ENCODE measurements at places on chromosomes 16 and 17.

- peaks cover 77% of the 10 kb centered on the region for H3K36me3 ChIP-seq
- no peak overlapping the region for H3K27ac ChIP-seq
- peaks cover 63% of the 10 kb centered on the region for H3K4me1 ChIP-seq
- H3K27me3 ChIP-seq = no peaks in the 10 kb centered on the region
- no peak overlapping the region for H3K4me3 ChIP-seq
These were observed 34.5 kb downstream of the LITAFD start for GRCh38 chr16:8916541-8917225.

DNA sequence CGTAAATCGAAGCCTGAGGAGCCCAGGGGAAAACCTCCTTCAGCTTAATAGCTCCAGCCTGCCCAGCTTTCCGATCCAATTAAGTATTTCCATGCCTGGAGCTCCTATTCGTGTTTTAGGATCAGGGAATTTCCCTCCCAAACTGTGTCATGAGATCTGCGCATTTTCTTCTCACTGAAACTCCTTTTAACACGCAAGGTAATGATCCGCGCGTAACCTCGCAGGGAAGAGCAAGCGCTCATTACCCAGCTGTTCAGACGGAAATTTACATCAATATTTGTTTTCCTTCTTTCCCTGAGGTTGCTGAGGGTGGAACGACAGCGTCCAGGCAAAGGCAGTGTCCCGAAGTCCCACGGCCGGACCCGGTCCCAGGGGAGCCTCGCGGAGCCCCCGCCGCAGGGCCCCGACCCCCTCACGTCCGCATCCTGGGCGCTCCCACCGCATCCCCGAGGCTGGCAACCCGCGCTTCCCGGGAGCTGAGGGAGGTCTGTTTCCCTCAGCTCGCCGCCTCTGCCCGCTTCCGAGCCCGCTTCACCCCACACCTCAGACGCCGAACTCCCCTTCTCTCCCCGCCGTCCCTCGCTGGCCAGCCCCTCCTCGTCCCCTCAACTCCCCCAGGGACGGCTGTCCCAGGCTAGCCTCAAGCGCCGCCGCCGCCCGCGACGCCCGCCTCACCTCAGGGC is 415 bp downstream of the ABCA5 start:
- H3K27me3 ChIP-seq = peaks cover 17% of the 10 kb centered on the region
- peaks cover 15% of the 10 kb centered on the region for H3K4me1 ChIP-seq

GRCh38 chr17:68599091-68599490 is 2.1 kb downstream of the FAM20A start:
- H3K4me1 ChIP-seq = peaks cover 4% of the 10 kb centered on the region
- peaks cover 77% of the 10 kb centered on the region for H3K27me3 ChIP-seq
- no peak for DNase-seq

GRCh38 chr17:61405686-61406536 is 6.3 kb downstream of the TBX2 start:
- no peaks in the 10 kb centered on the region for H3K36me3 ChIP-seq
- no peak overlapping the region for H3K4me3 ChIP-seq
- peaks cover 83% of the 10 kb centered on the region for H3K27me3 ChIP-seq
- H3K4me1 ChIP-seq = peaks cover 22% of the 10 kb centered on the region
- no peak for DNase-seq
- no peak overlapping the region for H3K27ac ChIP-seq

- H3K4me1 ChIP-seq = no peaks in the 10 kb centered on the region
- no peak for DNase-seq
- H3K4me3 ChIP-seq = no peak overlapping the region
- peaks cover 11% of the 10 kb centered on the region for H3K27me3 ChIP-seq
- H3K36me3 ChIP-seq = no peaks in the 10 kb centered on the region
These were observed 149.6 kb upstream of the CIBAR2 start for GRCh38 chr16:85261657-85262557.

DNA sequence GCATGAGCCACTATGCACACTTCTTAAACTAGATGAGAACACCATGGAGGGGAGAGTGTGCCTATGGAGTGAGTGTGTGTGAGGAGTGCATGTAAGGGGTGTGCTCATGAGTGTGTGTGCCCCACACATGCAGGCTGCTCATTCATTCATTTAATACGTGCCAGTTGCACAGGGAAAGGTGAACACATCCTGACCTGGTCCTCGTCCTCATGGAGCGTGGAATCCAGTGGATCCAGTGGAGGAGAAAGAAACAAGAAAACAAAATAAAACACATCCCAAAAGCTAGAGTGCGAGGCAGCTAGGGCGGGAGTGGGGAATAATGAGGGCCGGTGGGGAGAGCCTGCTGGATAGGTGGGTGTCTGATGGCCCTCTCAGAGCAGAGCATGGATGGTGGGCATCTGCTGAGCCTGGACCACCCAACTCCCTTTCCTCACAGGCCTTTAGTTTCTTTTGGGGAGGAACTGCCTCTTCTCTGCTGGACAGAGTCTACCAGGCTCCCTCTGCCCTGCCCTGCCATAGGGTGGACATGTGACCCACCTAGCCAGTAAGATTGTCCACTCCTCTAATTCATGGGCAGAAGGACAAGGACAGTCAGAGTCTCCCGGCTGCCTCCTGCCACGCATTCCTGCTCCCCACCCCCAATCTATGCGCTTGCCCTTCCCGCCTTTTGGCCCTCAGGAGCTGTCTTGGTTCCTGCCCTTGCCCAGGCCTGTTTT is 204.3 kb downstream of the RAB11FIP4 start:
- no peaks in the 10 kb centered on the region for H3K27me3 ChIP-seq
- no peaks in the 10 kb centered on the region for H3K4me1 ChIP-seq
- no peak for DNase-seq
- H3K4me3 ChIP-seq = no peak overlapping the region
- H3K27ac ChIP-seq = no peak overlapping the region

DNA sequence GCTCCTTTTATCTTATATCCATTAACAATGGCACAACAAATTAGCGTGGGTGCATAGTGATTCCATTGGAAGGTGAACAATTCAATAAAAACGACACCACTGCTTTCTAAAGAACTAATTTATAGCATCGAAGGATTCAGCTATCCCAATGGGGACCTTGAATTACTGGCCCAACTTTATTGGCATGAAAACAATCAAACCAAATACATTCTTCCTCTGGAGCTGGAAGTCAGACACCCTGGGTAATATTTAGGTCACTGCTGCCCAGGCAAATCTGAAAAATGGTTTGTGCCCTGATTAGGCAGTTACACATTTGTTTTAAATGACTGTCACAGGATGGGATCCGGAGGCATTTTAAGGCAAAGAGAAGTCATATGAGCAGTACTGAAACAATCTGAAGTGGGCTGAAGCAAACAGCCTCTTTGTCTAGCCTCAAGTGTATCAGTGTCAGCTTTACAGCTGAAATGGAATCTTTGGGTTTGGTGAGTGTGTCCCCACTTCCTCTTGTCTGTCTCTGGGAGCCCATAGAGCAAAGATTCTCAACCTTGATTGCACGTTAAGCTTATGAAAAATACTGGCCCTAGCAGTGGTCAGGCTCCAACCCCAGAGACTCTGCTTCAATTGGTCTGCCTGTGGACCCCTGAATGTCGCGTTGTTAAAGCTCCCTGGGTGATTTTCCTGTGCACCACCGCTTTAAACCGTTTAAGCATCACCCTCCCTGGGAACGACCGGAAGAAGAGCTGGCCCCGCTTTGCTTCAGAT is 30.3 kb downstream of the CDK5R1 start:
- peak overlapping the region; percentile 60 for H3K4me3 ChIP-seq
- no peaks in the 10 kb centered on the region for H3K36me3 ChIP-seq
- DNase-seq = peak; percentile 32
- H3K4me1 ChIP-seq = peaks cover 53% of the 10 kb centered on the region

- no peaks in the 10 kb centered on the region for H3K4me1 ChIP-seq
- no peak overlapping the region for H3K27ac ChIP-seq
- DNase-seq = no peak
- no peak overlapping the region for H3K4me3 ChIP-seq
- peaks cover 3% of the 10 kb centered on the region for H3K27me3 ChIP-seq
These were observed 12.5 kb downstream of the TLCD2 start for GRCh38 chr17:1697681-1698080.

DNA sequence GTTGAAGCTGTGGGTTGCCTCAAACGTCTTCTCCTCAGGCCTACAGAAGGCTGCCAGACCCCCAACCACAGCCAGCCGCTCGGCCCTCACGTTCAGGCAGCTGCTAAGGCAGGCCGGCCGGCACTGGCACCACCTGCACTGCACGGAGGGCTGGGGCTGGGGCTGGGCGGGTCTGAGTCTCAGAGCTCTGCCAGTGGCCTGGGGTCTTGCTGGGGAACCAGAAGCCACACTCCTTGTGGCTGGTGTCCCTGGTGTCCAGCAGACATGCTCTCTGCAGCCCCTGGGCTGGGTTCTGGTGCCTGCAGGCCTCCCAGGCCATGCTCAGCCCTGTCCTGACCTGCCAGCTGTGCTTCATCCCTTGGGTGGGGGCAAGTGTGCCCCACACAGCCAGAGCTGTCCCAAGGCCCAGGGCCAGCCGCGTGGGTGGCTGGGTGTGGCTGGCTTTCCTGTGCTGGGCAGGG is 42.0 kb downstream of the BAHCC1 start:
- H3K27me3 ChIP-seq = peaks cover 3% of the 10 kb centered on the region
- H3K27ac ChIP-seq = no peak overlapping the region
- no peaks in the 10 kb centered on the region for H3K4me1 ChIP-seq
- DNase-seq = no peak

DNA sequence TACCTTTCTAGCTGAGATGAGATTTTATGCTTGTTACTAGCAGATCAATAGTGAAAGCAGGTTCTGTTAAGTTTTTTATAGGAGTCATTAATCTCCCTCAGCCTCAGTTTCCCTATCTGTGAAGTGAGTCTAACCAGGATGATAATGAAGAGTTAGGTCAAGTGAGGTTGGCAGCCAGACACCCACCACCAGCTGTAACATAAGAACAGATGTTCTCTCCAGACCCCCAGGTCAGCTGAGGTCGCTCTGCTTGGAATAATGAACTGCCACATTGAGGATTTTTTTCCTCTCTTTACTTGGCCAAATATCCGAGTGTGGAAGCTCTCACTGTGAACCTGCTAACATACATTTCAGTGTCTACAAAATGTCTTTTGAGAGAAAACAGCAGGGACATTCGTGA is 389.6 kb downstream of the WWOX start:
- H3K36me3 ChIP-seq = no peaks in the 10 kb centered on the region
- H3K27me3 ChIP-seq = no peaks in the 10 kb centered on the region
- H3K27ac ChIP-seq = no peak overlapping the region
- no peak overlapping the region for H3K4me3 ChIP-seq
- DNase-seq = no peak
- no peaks in the 10 kb centered on the region for H3K4me1 ChIP-seq

DNA sequence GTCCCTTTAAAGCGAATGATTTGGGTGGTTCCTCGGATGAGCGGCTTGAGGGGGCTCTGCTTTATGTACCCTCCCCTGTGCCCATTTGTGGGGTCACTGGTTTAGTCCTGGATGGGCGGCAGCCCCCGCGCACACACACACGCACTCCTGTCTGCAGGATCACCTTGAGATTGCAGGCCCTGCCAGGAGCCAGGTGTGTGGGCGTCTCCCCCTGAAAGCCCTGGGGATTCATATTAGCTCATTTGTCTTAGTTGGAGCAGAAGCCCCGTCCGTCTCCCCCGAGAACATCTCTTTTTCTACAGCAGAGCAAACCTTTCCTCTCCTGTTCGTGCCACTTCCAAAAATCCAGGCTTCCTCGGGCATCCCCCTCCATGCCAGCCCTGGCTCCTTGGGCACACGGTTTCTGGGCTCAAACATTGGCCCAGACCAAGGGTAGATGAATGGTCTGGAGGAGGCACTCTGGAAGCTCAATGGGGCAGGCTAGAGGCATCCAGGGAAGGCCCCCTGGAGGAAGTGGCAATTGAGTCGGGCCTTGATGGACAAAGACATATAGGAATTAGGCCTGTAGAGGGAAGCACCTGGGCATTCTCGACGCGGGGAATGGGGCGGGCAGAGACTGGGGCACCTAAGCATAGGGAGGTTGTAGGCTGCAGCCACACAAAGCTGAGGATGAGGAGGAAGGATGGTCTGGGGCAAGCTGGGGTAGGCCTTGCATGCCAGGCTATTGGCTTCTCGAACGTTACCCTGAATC is 218.5 kb upstream of the GSE1 start:
- no peak for DNase-seq
- H3K27ac ChIP-seq = no peak overlapping the region
- no peaks in the 10 kb centered on the region for H3K4me1 ChIP-seq
- H3K36me3 ChIP-seq = no peaks in the 10 kb centered on the region
- no peak overlapping the region for H3K4me3 ChIP-seq

GRCh38 chr16:57802341-57803133 is at the start of gene KIFC3:
KIFC3 (minus strand) TSS chr16:57802491; CDS start chr16:57798243, 4,248 bp downstream.
- H3K4me3 ChIP-seq = peak within 1 kb of the TSS; percentile 87
- DNase-seq = peak; percentile 71
- H3K4me1 ChIP-seq = peaks cover 21% of the 10 kb centered on the region
- peak within 1 kb of the TSS; percentile 73 for H3K27ac ChIP-seq
- peaks cover 66% of the 10 kb centered on the region for H3K27me3 ChIP-seq
- no peaks in the 10 kb centered on the region for H3K36me3 ChIP-seq

- H3K36me3 ChIP-seq = no peaks in the 10 kb centered on the region
- no peak overlapping the region for H3K4me3 ChIP-seq
- no peak for DNase-seq
- H3K4me1 ChIP-seq = no peaks in the 10 kb centered on the region
- H3K27ac ChIP-seq = no peak overlapping the region
- no peaks in the 10 kb centered on the region for H3K27me3 ChIP-seq
These were observed 292.0 kb upstream of the TOM1L1 start for GRCh38 chr17:54608634-54609155.

GRCh38 chr17:54524501-54524900 is 376.2 kb upstream of the TOM1L1 start:
- H3K27ac ChIP-seq = no peak overlapping the region
- H3K4me3 ChIP-seq = no peak overlapping the region
- no peak for DNase-seq
- H3K4me1 ChIP-seq = no peaks in the 10 kb centered on the region
- no peaks in the 10 kb centered on the region for H3K36me3 ChIP-seq

DNA sequence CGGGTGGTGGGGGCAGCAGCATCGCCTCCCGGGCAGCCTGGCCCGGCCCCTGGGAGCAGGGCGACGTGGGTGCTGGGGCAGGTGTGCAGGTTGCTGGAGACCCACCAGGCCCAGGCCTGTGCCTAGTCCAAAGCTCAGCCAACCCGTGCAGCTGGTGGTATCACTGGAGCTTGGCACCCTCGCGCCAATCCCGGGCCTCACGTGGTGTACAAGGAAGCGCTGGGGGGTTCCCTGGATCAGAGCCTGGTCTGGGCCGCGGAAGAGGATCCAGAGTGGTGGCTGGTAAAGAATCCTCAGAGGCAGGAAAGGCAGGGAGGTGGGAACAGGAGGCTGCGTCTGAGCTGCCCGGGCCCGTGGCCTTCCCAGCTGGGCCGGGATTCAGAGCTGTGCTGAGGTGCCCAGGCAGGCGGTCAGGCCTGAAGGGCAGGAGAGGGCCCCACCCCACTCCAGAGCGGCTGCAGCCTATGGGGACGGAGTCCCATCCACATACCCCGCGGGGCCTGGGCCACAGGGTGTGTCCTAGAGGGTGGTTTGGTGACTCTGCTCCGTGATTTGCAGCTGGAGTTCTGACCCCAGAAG is 36.2 kb downstream of the ZFPM1 start:
- no peak overlapping the region for H3K27ac ChIP-seq
- no peaks in the 10 kb centered on the region for H3K27me3 ChIP-seq
- H3K4me1 ChIP-seq = no peaks in the 10 kb centered on the region

- H3K27ac ChIP-seq = no peak overlapping the region
- H3K27me3 ChIP-seq = peaks cover 3% of the 10 kb centered on the region
- DNase-seq = no peak
- H3K4me3 ChIP-seq = no peak overlapping the region
- H3K4me1 ChIP-seq = no peaks in the 10 kb centered on the region
These were observed 67.8 kb upstream of the AXIN2 start for GRCh38 chr17:65629234-65629690.
